ENCODE measurements at places on chromosomes 12 and 14. TPM values are rescaled to one million over a fixed set of nuclear protein-coding genes. Genes with fewer than 3 reads are reported as not detected.

The ANP32D gene
- total RNA-seq: not detected

The KIF5A gene
- 0.51 TPM for total RNA-seq

The TRIM9 gene
- total RNA-seq: 0.50 TPM

The SIX4 gene
- 18.3 TPM for total RNA-seq

The TUBA1A gene
- 772 TPM for total RNA-seq

The NUDT14 gene
- 13.9 TPM for total RNA-seq

The ADAM20 gene
- total RNA-seq: 1.2 TPM

The C12orf60 gene
- 1.5 TPM for total RNA-seq

The AICDA gene
- total RNA-seq: not detected

The OR10A7 gene
- not detected for total RNA-seq

The GPR162 gene
- total RNA-seq: 11.8 TPM

The SCNN1A gene
- 0.26 TPM for total RNA-seq

The CYP46A1 gene
- under 0.01 TPM for total RNA-seq

The KLRC1 gene
- total RNA-seq: not detected

The RBP5 gene
- total RNA-seq: 0.26 TPM

The TRMT61A gene
- 10.6 TPM for total RNA-seq

The LUM gene
- 217 TPM for total RNA-seq

The GCN1 gene
- 93.1 TPM for total RNA-seq

The EFS gene
- total RNA-seq: 12.2 TPM

Measured in fibroblast of lung (primary cell).